ENCODE measurements at places on chromosomes 11 and 22.

DNA sequence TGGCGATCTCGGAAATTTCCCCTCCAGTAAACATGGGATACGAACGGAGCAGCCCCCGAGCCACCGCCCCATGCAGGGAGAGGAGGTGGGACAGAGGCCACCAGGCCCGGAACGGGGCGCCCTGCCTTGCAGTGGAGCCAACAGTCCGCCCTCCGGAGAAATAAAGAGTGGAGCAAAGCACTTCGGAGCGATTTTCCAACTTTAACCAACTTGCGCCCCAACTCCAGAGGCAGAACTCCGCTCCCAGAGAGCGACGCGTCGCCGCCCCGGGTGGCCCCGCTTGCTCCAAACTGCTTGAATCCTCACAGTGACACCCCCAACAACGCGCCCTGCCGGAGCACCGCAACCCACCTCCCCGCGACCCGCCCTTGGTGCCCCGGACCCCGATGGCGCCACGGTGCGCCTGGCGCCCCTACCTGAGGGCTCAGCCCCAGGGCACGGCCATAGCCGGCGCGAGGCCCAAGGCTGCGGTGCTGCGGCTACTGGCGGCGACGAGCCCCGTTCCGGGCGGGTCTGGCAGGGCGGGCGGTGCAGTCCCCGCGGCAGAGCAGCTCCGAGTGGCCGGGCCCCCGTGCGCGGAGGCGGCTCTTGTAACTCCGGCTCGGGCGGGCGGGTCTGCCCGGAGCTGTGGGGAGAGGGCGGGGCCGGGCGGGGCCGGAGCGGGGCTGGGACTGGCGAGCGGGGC lies at the start of gene AHNAK:
AHNAK (minus strand) TSS at position 563 of the 685 bp plus-strand sequence. CDS start 10,708 bp downstream, outside the sequence.
- DNase-seq: peak; percentile 82

- DNase-seq: no peak
Observed at GRCh38 chr11:79119491-79120284, 321.1 kb downstream of the TENM4 start.

DNA sequence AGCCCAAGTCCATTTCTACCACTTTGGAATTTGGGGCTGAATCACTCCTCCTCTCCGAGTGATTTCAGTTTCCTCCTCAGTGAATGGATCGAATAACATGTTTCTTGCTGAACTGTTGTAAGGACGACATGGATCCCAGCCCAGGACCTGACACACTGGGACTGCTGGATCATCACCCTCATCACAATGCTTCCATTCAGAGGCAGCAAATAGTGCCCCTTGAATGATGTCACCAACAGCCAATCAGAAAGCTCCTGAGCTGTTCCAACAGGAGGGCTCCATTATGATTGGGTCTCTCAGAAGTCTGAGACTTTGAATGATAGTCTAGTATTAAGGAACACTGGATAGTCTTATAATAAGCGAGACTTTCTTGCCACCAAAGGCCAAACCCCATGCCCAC lies 158.9 kb downstream of the MYO18B start:
- DNase-seq: no peak

GRCh38 chr11:57800444-57801182 lies 39.0 kb downstream of the CTNND1 start:
- peak; percentile 66 for DNase-seq

GRCh38 chr22:49278340-49278739 lies 549.3 kb downstream of the BRD1 start:
- DNase-seq: no peak

- no peak for DNase-seq
Observed at GRCh38 chr11:16876053-16876752, 137.8 kb downstream of the C11orf58 start.

DNA sequence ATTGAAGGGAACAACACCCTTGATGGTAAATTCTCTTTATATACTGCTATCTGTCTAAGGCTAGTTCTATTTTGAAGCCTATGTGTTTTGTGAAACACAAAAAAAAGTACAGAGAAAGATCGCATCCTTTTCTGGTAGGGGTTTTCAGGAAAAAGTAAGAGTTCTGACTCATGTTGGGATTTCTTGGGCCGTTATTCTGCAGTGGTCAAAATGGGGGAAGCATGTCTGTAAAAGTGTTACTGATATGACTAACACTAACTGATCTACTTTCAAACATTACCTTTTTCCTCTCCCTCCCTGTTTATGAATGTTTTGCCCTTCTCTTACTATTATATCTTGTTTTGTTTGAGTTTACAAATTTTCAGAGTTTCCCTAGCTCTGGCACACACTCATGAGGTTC lies 53.9 kb downstream of the CTNND1 start:
- DNase-seq: no peak

- no peak for DNase-seq
Observed at GRCh38 chr11:70712471-70712870, 314.1 kb downstream of the CTTN start.

DNA sequence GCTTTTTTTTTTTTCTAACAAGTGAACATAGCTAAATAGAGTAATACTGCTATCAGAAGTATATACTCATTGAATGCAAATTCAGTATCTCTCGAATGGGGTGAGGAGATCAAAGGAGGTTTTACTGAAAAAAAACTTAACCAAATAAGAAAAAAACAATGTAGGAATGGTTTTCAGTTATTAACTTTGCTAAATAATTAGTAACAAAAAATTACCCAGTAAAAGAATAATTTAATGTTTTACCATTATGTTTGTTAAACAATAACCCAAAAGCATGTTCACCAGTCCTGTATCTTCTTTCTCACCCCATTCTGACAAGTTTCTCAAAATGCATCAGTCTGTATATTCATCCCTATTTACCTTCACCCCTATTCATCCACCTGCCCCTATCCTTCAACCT lies 22.6 kb upstream of the CTSC start:
- no peak for DNase-seq

- peak; percentile 47 for DNase-seq
Observed at GRCh38 chr22:31917227-31917921, 27.0 kb upstream of the YWHAH start.

Measured in GM13977 (cell line).